ENCODE measurements at places on chromosomes 12 and 14.

DNA sequence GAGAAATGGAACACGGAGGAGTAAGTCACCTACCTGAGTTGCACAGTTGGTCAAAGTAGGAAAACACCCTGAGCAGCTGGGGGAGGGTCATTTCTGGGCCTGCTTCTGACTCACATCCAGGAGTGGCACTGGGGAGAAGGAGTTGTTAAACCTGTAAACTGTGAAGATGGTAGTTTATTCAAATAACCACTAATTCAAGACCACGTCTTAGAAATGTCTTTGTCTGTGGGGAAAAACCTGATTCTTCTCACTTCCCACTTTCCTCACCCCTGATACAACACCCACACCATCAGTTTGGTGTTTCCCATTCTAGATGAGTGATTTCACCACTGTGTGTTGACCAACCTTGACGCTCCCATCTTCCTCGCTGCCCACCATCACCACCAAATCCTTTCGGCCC lies 207.1 kb downstream of the ANO4 start:
- no peak for DNase-seq

GRCh38 chr14:73720636-73721035 lies 6.5 kb upstream of the PNMA1 start:
- no peak for DNase-seq

DNA sequence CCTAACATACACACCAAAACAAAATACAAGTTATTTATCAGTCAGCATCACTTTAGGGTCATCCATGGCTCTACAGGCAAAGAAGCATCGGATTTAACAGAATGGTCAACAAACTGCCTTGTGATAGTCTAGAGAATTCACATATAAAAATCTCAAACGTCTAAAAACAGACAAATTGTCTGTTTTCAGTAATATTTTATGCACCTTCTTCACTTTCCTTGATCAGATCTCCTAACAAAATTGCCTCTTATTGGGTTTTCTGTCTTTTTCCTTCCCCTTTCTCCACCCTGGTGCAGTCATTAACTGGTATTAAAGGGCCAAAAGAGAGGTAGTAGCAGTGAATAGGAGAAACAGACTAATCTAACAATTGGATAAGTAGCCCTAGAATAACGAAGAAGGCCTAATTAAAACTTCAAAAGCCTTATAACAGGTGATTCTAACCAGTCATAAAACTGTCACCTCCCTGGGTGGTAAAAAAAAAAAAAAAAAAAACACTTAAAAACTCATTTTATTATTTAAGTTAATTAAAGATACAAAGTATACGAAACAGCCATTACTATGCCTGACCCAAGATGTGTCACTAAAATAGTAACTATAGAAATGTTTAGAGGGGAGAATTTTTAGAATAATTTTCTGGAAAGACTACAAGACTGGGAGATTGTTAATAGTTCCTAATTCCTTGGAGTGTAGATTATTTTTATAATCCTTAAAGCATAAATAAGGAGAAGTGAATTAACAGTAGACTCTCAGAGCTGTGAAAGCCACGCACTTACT lies 1.5 kb downstream of the KIF21A start:
- no peak for DNase-seq

GRCh38 chr12:65817866-65818265 lies 6.4 kb upstream of the HMGA2 start:
- DNase-seq, result no peak

- no peak for DNase-seq
Observed at GRCh38 chr12:128754275-128754674, 69.5 kb downstream of the SLC15A4 start.

DNA sequence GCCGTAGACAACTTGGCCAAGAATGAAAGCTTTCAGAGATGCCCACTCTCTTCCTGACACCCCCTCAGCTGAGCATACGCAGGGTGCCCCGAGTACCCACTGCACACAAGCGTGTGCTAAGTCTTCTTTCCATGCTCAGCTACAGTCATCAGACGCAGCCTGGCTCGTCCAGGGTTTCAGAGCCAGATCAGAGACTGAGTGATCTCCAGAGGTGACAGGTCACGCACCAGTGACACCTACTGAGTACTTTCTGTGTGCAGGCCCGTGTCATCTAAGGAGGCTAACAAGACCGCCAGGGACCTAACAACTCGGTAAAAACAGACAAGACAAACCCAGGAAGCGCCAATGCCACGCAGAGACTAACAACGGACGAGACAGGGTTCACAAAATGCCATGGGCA lies 25.1 kb downstream of the STX2 start:
- no peak for DNase-seq

DNA sequence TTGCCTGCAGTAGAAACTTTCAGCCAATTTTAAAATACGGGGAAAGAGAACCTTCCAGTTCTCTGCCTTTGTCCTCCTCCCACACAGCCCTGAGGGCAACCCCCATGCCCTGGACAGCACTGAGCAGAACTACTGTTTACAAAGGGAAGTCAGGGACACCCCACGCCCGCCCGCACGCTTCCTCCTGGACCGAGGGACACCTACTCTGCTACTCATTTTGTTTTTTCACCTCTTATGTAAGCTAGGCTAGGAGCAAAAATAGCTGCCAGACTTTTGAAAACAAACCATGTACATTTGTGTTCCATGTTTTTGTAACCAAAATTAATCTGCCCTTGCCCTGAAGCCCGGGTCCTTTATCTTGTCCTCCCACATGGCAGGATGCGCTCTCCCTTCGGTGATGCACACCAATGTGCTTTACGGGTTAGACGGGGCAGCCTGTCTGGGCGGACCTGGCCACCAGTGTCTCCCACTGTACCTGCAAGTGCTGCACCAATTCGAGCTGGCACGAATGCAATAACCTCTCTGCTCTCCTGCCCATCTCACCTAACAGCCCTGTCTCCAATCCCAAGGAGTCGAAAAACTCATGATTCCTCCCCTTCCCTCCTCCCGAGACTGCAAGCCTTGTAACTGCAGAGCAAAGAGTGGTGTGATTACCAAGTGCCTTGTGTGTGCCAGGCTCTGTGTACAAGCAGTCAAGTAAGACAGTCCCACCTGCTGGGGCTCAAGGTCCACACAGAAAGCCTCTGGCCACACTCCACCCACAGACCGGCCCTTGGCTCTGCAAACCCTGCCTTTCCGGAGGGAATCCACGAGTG lies 85.2 kb downstream of the CCDC88C start:
- no peak for DNase-seq

DNA sequence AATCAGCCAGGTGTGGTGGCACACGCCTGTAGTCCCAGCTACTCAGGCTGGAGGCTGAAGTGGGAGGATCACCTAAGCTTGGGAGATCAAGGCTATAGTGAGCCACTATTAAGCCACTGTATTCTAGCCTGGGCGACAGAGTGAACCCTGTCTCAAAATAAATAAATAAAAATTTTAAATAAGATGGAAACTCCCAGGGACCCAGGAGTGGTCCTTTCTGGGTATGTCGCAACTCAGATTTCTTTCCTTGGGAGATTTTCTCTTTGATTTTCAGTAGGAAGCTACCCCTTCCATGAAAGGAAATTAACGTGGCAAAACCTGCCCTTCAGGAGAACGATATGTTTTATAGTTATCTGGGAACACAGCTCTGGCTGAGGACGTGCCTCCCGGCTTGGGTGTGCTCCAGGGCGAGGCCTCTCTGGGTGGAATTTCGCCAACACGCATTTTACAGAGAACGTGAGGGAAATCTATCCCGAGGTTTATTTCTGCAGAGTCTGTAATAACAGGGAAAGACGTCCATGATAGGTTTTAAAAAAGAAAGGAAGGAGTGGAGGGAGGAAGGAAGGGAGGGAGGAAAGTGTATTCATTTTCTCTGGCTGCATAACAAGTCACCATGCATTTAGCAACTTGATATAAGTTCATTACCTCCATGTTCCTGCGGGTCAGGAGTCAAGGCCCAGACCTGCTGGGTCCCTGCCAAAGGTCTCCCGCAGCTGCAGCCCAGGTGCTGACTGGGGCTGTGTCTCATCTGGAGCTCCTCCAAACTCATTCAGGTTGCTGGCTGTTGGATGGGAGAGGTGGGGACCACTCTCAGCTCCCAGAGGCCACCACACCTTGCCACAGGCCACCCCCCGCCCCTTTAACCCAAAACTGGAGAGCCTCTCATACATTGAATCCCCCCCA lies 80.6 kb upstream of the GSC start:
- DNase-seq, result no peak

DNA sequence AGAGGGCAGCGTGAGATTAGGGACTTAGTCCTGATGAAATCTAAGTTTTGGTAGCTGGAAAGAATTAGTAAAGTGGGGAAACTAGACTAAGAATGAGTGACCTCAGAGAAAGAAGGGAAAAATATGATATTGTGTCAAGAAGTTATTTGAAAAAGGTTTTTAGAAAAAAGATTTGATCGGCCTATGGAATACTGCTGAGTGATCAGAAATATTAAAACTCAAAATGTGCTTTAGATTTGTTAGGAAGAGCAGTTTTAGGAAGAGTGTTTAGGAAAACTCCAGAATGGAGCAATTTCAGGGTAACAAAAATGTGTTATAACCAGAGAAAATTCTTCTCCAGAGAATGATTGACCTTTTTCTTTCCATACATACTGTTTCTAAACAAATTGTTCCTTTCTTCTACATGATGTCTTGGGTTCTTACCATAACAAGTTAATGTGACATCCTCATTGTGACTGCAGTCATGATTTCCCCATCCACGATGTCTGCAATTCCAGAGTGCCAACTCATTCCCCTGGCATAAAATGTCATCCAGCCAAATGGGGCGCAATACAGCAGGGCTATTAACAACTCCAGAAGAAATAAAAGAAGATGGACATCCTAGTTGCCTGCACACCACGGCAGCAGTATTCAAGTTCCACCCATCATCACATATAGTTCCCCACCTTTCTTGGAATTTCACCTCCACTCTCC lies 11.8 kb downstream of the CD163L1 start:
- no peak for DNase-seq

Data from OCI-M1 (cell line).